ENCODE measurements at places on chromosomes 1 and 21. TPM values are rescaled to one million over a fixed set of nuclear protein-coding genes. Genes with fewer than 3 reads are reported as not detected.

The MYBPH gene
- polyA plus RNA-seq: not detected

The CFAP107 gene
- polyA plus RNA-seq: not detected

DNA sequence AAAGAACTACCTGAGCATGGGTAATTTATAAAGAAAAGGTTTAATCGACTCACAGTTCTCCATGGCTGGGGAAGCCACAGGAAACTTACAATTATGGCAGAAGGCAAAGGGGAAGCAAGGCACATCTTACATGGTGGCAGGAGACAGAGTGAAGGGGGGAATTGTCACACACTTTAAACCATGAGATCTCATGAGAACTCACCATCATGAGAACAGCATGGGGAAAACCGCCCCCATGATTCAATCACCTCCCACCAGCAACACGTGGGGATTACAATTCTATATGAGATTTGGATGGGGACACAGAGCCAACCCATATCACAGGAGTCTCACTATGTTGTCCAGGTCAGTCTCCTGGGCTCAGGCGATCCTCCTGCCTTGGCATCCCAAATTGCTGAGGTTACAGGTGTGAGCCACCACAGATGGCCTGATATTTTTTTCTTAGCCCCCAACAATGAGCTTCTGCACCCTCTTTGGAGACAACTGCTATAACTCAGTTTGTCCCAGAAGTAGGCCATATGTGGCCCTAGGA is 22.5 kb upstream of the MORC3 start:
- no peak for DNase-seq

- no peak for DNase-seq
These were observed 56.0 kb downstream of the RUNX3 start for GRCh38 chr1:24874056-24874455.

The IL20 gene
- polyA plus RNA-seq: not detected

The KLHL21 gene
- polyA plus RNA-seq: 23.3 TPM

GRCh38 chr1:110687250-110687649 is 12.5 kb upstream of the KCNA3 start:
- no peak for DNase-seq

The ZNF672 gene
- polyA plus RNA-seq: 29.9 TPM

- no peak for DNase-seq
These were observed 762.1 kb upstream of the NEGR1 start for GRCh38 chr1:73044241-73045036.

- peak; percentile 32 for DNase-seq
These were observed 742 bp downstream of the ARTN start for GRCh38 chr1:43934101-43934985.

DNA sequence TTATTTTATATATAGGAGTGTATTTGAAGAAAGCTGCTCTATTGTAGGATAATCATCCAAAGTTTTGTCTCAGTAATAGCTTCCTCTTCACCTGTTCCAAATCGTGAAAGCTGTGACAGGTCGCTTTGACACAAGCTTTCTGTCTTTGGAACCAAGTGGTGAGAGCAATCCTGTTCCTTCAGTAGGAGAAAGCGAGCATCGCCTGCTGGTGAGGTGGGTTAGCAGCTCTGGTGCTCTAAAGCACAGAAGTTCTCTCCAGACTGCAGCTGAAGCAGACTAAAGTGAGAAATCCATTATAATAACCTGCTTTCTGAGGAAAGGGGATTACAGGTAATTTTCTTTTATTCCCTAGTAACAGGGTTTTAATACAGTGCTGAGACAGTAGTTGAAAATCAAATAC is 803.8 kb downstream of the ADGRL2 start:
- DNase-seq: no peak

The OPRD1 gene
- polyA plus RNA-seq: not detected

- no peak for DNase-seq
These were observed 472.3 kb upstream of the BRINP3 start for GRCh38 chr1:190949939-190950338.

DNA sequence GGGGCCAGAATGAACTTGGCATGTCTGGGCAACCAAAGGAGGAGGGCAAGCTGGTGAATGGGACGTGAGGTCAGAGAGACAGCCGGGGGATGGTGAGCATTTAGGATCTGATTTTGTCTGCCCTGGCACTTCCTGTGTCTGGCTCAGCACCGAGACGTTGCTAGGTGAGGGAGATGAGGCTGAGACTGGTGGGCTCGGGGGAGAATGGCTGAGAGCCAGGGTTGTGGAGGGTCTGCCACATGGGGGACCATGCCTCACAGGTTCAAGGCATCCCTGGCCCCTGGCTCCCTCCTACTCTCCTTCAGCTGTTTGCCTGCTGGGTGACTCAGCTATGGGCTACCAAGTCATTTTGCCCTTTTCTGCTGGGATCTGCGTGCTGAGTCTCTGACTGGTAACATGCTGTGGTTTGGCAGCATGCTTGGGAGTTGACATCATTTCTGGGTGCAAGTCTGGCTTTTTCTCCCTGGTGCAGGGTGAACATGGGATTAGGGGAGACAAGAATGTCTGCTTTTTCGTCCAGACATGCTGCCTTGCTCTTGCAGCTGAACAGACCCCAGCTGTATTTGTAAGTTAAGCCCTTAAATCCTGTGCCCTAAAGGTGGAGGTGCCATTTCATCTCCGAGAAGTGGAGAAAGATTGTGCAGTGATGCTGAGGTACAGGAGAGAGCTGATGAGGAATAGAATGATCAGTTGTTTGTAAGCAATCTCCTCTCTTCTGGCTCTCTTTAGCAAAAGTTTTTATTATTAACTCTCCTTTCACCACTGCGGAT is 17.6 kb downstream of the GALNT2 start:
- DNase-seq: no peak

The LRRC71 gene
- not detected for polyA plus RNA-seq

DNA sequence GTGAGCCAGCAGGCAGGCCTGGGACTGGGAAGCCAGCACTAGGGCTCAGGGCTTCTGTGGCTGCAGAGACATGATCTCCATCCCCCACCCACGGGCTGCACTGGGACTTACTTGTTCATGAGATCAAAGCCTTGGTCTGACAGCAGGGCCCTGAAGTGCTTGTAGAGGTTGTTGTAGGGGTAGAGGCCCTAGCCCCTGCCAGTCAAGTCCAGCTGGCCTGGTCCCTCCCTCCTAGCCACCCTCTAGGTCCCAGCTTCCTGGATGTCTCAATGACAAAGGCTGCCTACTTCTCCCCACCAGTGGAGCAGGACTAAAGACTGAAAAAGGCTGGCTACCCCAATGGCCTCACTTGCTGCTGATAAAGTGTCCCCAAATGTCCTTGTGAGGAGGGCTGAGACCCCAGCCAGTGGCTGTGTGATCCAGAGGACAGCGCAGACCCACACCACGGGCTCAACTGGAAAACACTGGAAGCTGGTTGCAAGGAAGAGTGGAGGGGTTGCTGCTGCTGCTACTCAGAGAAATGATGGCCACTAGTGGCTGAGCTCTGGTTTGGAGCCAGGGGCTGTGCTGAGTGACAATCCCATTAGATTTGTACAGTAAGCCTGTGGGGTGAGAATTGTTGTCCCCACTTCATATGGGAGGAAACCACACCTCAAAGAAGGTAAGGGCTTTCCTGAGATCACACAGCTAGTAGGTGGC is 1.4 kb downstream of the HTR1D start:
- no peak for DNase-seq

- no peak for DNase-seq
These were observed 51.8 kb upstream of the CASZ1 start for GRCh38 chr1:10848109-10848684.

GRCh38 chr1:168583571-168583970 is 7.2 kb downstream of the XCL1 start:
- DNase-seq: no peak

DNA sequence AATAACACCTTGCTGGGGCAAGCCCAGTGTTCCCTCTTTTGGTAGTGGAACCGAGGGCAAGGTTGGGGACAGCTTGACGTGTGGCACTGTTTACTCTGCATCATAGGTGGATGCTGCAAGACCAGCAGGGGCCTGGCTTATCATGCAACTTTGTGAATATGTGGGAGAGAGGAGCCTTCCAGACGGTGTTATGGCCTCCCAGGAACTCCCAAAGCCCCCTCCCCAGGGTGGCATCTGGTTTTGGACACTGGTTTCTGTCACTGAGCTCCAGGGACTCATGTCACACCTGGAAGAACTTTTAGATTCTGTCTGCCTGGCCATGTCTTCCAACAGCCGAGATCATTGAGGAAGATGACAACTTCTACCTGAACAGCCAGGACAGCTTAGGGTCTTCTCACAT is 1.4 kb upstream of the TLR5 start:
- DNase-seq: no peak

GRCh38 chr1:181488866-181489265 is 5.5 kb downstream of the CACNA1E start:
- no peak for DNase-seq

The TDRD5 gene
- not detected for polyA plus RNA-seq

GRCh38 chr21:36310016-36310415 is 10.0 kb upstream of the MORC3 start:
- peak; percentile 83 for DNase-seq

DNA sequence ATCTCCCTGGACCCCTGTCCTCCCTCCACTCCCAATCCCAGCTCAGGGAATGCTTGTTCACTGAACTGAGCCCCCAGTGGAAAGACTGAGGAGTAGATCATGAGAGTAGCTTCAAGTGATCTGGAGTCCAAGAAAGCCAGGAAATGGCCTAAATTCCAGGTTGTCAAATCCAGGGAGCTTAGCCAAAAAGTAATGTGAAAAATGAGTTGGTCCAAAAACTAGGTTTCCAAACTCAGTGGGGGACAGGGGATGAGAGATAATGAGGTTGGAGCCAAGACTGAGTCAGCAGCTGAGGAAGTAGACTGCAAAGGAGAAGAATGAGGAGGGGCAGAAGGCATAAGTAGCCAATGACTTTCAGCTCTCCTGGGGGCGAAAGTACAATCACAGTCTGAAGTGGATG is 284.1 kb upstream of the BEND5 start:
- no peak for DNase-seq

DNA sequence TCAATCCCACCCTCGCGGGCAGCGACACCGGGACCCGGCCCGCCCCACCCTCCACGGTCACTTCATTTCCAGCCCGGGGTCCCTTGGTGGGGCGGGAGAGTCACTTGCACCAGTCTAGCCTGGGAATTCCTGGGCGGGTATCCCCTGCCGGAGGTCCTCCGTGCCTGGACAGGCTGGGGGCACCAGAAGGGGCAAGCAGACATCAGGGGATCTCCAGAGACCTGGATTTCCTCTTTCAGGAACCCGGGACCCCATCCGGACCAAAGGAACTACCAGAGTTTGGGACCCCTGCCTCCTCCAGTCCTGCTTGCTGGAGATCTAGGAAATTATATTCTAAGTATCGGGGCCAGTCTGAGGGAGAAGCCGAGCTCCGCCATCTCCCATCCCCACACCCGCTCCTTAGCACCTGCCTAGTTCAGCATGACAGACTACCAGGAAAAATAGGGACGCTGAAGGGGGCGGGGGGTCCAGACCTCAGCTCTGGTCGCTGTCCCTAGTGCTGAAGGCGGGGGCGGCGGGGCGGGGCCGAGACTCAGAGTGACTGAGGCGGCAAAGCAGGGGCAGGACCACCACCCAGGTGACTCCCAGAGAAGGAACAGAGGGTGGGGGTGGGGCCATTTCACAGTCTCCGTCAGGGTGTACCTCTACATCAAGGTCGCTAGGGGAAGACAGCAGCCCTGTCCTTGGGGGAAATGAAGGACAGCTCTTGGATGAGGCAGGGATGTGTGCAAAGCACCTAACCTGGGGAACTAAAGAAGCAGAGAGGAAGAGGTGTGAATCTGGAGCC is 832 bp downstream of the HCN3 start:
- peak; percentile 71 for DNase-seq

- DNase-seq: no peak
These were observed 5.8 kb downstream of the S100A8 start for GRCh38 chr1:153384958-153385580.

DNA sequence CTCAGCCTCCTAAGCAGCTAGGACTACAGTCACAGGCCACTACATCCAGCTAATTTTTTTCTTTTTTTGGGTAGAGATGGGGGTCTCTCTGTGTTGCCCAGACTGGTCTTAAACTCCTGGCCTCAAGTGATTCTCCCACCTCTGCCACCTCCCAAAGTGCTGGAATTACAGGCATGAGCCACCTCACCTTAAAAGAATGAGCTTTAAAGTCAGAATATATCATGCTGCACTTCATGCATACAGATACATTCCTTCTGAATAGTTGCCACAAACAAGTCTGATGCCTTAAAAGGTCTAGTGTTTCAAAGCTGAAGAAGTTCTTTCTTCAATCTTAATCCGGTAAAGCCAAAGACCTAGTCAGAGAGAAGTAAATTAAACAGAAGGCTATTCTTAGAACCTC is 23.8 kb upstream of the CPLANE2 start:
- no peak for DNase-seq

The SPRR1B gene
- not detected for polyA plus RNA-seq

The SELE gene
- polyA plus RNA-seq: 0.06 TPM

The CEP104 gene
- polyA plus RNA-seq: 14.4 TPM

GRCh38 chr1:203424861-203425662 is 50.5 kb upstream of the PRELP start:
- no peak for DNase-seq

- DNase-seq: no peak
These were observed 58.1 kb upstream of the GCLM start for GRCh38 chr1:93967306-93967705.

DNA sequence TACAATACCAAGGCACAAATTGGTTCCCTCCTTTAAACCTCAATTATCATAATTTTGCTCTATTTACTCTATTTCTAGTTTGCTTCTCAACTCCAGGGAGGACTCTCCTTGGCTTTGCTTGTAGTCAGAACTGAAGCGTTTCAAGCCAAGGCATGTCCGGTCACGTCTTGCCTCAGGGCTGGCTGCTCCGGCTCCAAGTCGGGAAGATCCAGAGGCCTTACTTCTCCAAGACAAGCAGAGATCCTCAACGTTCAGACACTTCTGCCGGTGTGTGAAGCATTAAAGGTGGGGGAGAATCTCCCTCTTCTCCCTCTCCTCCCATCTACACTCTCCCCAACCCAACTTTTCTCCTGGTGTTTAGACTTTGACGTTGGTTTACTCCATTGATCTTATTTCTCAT is 7.2 kb upstream of the HHAT start:
- DNase-seq: no peak
